ENCODE measurements at places on chromosomes 3 and 15.

DNA sequence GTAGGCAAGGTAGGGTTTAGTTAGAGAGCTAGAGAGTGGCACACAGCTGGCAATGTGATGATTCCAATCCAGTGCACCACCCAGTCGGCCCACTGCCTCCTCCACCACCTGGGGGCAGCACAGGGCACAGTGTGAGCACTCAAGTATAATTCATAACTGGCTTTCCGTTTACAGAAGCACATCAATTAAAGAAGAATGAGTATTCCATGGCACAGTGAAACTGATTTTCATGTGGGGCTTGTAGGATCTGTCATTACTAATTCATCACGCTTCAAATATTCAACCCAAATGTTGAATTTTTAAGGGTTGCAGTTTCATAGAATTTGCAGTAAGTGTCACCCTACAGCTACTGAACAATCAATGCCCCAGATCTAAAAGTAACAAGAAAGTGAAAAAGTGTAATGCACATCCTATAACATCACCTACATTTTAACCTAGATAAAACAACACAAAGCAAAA is 149.9 kb downstream of the IGSF11 start:
- DNase-seq: peak; percentile 36

DNA sequence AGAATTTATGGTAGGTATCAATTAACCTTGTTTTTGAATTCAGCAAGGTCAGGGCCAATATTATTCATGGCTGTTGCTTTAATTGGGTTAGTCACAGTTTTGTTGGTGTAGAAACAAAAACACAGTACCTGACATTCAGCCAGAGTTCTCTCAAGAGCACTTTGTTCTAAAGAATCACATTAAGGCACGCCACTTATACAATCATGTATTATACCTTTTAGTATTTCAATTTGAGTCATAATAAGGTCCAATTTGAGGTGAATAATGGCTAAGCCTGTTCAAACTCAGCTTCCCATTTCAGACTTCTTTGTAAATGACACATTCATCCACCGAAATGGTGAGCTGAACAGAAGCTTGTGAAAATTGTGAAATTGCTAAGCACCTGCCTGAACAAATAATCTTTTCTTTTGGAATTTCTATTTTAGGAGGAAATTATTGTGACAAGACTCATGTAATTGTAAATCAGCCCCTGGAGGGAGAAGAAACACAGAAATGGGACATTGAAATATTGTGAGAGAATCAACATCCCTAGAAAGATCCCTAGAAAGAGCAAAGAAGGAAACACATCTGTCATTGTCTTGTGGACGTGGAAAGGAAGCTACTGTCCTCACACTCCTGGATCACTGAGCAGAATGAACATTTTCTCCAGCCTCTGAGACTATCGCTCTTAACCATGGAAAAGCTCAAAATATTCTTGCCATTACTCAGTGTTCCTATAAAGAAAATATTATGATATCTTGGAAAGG is 29.3 kb downstream of the RIOX2 start:
- DNase-seq: no peak

- DNase-seq: no peak
Measured at GRCh38 chr15:45393851-45394250, 15.5 kb upstream of the GATM start.

DNA sequence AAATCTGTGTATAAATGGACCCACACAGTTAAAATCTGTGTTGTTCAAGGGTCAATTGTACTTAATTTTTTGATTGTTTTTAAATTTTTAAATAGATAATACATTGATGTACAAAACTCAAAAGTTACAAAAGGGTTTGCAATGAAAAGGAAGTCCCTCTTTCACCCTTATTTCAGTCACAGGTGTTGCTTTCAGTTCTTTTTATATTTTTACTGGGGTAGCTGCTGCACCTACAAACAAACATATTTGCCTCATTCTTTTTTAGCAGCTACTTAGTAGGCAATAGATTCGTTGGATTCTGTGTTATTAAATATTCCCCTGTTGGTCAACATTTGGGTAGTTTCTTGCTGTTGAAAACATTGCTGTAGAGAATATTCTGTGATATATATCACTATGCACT is 44.4 kb downstream of the PIAS1 start:
- DNase-seq: no peak

DNA sequence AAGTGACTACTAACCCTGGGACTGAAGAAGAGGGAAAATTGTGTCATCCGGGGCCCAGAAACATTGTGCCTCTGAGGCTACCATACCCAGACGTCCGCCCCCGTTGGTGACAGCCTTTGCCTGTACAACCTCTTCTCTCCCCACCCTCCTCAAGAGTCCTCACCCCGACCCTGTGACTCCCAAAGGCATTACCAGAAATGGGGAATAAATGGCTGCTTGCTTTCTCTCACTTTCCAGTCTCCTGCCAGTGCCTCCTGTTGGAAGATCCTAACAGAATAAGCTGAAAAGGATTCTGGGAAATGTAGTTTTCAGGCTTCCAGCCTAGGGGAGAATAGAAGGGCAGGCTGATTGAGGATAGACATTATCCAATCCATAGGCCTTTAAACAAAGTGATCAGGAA is 30.8 kb upstream of the SLC25A36 start:
- peak; percentile 12 for DNase-seq

- DNase-seq: peak; percentile 35
Measured at GRCh38 chr15:76235186-76235826, 76.0 kb downstream of the ETFA start.

DNA sequence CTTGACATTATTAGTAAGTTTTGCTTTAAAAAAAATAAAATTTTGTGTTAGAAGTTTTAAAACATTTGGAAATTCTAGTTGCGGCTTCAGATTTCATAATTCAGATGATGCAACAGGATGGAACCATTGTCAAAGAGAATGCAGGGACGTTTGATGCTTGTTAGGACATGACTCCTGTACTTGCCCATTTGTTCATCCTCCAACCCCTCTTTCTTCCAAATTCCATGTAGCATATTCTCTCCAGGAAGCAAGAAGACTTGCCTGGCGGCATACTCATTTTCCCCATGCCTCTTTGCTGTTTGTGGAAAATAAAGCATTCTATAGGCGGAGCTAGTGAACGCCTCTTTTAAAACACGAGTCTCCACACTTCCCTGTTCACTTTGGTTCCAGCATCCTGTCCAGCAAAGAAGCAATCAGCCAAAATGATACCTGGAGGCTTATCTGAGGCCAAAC is at the start of gene CSTA:
CSTA (plus strand) TSS at position 378 of the 453 bp plus-strand sequence; CDS start at position 423, 45 bp downstream.
- no peak for DNase-seq

DNA sequence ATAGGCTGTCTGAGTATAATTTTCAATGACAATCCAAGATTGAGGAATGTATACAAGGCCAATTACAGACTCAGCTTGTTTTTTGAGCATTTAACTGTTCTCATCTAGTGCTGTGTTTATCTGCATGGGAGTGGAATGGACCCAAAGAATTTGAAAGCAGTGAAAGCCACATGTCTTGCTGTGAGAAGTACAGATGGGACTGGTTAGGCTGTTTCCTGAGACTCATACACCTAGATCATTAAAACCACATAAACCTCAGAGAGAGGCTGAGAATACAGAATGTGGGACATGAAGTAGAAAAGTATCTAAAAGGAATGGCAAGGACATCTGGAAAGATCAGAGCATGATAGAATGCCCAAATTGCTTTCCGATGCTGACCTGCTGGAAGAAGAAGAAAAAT is 224.6 kb downstream of the NLGN1 start:
- DNase-seq: no peak

DNA sequence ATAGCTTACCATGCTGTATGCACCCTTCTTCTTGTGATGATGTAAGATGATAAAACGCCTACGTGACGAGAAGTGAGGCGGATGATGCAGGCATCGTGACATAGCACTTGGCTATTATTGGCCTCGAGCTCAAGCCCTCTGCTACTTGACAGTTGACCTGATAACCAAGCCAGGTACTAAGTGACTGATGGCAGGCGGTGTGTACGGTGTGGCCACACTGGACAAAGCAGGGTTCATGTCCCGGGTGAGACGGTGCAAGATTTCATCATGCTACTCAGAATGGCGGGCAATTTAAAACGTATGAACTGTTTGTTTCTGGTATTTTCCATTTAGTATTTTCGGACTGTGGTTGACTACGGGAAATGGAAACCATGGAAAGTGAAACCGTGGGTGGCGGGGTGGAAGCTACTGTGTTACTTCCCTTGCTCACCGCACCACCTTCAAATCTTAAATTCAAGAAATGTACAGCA is 57.7 kb downstream of the SLC12A8 start:
- no peak for DNase-seq

DNA sequence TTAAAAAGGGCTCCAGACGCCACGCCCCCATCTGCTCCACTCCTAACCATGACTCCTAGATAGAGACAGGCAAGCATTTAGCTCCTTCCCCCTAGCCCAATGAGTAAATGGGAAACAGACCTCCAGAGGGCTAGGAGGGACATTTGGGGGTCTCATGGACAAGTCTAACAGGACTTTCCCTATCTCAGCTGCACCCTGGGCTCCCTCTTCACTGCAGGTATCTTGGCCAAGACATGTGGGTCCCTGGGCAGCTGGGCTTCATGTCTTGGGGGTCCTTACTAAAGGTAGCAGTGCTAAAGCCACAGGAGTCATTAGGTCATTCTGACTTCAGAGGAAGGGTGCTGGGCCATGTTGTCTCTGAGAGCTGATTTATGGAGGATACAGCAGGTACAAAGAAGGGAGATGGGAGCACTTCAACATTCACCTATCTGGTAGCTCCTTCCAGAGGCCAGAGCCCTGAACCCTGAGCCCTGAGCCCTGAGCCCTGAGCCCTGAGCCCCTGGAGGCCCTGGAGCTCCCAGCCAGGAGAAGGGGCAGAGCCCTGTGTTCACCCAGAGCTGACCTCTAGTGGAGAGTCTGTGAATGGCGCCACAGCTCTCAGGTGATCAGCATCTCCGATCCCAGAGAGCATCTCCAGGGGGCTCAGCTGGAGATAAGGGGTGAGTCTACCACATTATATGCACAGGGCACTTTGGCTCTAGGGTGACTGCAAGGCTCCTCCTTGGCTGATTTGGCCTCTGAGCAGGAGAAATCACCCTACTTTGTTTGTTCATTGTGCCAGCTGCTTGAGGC is 40.1 kb upstream of the EPHB1 start:
- no peak for DNase-seq

DNA sequence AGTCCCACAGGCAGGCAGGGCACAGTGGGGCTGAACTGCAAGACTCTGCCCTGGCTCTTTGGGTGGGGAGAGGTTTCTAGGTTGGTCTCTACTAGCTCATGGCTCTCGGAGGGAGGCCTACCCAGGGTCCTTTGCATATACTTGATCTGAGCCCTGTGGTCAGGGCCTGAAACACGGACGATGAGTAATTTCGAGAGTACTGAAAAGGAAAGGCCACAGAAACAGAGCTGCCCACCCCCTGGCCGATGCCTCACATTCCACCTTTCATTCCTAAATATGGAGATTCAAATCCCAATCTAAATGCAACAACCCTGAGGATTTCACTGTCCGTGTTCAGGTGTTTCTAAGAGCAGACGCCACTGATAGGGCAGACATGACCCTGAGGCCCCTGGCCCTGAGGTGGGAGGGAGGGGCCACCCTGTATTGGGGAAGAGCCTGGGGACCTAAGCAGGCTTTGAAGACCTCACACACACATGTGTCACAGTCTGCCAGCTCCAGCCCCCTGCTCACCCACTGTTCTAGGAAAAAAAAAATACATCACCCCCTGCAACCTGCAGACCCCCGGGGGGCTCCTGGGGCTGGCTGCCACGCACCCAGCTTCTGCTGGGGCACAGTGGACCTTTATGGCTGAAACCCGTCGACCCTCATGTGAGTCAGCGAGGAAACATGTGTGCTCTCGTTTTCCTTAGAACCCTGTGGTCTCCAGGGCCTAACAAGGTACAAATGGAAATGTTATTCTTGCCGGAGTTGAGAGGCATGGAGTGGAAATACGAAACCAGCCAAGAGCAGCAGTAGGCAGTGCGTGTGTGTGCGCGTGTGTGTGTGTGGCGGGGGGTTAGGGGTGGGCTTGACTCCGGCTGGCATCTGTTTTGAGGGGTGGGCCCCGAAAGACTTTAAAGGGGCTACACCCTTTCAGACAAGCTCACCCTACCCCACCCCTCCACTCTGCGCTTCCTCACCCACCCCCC is 112.7 kb downstream of the CHSY1 start:
- no peak for DNase-seq

DNA sequence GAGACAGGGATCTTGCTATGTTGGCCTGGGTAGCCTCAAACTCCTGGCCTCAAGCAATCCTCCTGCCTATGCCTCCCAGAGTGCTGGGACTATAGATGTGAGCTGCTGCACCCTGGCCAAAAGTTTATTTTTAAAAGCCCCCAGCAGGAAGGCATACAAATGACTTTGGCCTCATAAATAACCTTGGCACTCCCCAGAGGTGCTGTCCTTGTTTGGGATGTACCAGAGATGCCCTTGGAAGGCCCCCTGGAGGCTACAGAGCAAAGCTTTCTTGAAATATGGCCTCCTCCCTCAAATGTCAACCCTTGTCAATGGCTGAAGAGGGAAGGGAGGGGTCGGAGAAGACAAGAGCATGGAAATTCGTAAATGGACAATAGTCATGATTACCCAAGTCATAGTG is 14.0 kb upstream of the RTP3 start:
- peak; percentile 34 for DNase-seq

GRCh38 chr3:139328356-139328755 is 15.5 kb upstream of the MRPS22 start:
- DNase-seq: no peak

- DNase-seq: no peak
Measured at GRCh38 chr15:58137686-58138085, 495 bp upstream of the AQP9 start.

DNA sequence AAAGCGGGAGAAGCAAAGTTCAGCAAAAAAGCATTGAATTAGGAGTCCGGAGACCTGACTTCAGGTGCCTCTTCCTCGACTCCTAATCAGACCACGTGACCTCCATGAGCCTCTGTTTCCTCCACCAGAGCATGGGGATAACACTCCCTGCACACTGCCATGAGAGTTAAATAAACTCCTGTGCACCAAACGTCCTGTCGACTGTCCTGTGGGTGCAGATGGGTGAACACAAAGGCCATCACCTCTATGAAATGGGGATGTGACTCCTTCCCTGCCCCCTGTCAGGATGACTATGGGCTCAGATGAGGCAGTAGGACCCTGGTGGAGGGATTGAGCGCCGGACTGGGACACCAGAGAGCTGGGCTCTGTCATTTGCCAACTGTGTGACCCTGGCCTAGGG is 13.5 kb upstream of the TSPAN3 start:
- DNase-seq: no peak

DNA sequence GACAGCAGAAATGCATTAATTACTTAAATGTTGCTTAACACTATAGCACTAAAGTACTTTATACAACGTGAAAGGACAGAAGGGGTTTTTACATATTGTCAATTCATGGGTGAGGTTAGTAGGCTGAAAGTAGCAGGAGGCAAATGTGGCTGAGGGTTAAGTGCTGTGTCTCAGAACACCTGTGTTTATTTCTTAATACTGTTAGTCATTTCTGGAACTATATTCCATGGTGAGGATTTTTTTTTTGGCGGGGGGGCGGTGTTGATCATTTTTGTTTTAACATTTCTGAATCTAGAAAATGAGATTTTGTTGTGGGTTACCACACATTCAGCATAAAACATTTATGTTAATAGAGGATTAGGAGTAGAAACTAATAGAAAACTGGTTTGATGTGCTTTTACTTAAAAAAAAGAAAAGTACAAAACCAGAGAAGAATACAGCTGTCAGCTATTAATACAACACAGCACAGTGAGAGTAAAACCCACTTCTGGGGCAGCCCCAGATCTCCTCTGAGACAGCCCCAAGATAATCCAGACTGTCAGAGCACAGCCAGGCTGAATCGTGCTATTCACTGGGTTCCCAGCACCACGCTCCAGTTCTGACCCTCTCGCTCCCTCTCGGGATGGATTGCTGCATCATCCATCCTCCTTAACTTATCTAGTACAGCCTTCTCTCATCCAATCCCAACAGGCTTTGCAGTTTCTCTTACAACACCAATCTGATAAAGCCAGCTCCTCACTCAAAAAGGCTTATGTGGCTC is 307.7 kb downstream of the TUSC7 start:
- no peak for DNase-seq

GRCh38 chr15:33654860-33655259 is 313.4 kb upstream of the CHRM5 start:
- DNase-seq: peak; percentile 18

Data from erythroblast (primary cell).